Pulmonary artery endothelial cell (primary cell): ENCODE measurements at places on chromosomes 2 and 18. TPM values are rescaled to one million over a fixed set of nuclear protein-coding genes. Genes with fewer than 3 reads are reported as not detected.

GRCh38 chr2:213253162-213253561 lies 31.1 kb upstream of the SPAG16 start:
- DNase-seq = no peak

GRCh38 chr2:144480285-144480684 lies 39.6 kb downstream of the ZEB2 start:
- DNase-seq = no peak

- peak; percentile 8 for DNase-seq
Measured at GRCh38 chr2:157492189-157492773, 48.4 kb upstream of the CYTIP start.

Gene PRKAG3
- not detected in 2 replicates for total RNA-seq

DNA sequence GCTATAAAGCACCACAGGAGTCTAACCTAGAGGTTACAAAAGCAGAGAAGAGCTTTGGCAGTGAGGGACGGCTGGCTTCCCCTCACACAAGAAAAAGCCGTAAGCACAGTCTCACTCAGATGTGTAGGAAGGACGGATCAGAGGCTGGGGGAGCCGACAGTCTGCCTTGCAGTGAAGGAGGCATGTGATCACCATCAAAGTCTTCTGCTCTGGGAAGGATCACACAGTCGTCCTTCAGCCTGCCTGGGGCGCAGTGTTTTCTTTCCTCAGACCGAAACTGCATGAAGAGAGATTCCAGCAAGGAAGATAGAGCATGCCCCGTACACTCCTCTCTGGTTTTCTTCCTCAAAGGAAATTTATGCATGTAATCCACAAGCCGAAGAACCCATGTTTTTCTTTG lies 24.1 kb downstream of the GATA6 start:
- no peak for DNase-seq

- no peak for DNase-seq
Measured at GRCh38 chr2:202400941-202401340, 24.8 kb downstream of the BMPR2 start.

GRCh38 chr18:31744321-31745067 lies 16.2 kb downstream of the SLC25A52 start:
- DNase-seq = no peak

GRCh38 chr2:26692279-26692896 lies at the start of gene KCNK3:
TSS of gene KCNK3 (plus strand) at chr2:26692722. CDS start at chr2:26692876, 154 bp downstream.
- no peak for DNase-seq

DNA sequence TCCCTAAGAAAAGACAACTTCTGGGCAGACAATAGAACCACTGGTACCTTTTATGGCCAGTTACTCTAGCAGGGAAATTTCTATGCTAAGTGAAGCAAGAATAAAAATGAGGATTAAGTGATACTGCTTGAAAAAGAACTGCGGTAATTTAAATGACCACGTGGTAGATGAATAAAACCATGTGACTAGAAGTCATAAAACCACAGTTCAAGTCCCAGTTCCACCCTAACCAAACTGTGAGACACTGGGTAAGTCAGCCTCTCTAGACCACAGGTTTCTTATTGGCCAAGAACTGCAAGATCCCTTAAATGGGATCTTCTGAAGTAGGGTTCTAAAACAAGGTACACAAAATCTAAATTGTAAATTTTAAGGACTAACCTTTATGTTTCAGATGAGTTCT lies 12.7 kb downstream of the TMEM237 start:
- DNase-seq = no peak

GRCh38 chr18:32612651-32613050 lies 142.0 kb upstream of the GAREM1 start:
- DNase-seq = no peak

GRCh38 chr18:44748582-44748981 lies 67.9 kb downstream of the SETBP1 start:
- no peak for DNase-seq

DNA sequence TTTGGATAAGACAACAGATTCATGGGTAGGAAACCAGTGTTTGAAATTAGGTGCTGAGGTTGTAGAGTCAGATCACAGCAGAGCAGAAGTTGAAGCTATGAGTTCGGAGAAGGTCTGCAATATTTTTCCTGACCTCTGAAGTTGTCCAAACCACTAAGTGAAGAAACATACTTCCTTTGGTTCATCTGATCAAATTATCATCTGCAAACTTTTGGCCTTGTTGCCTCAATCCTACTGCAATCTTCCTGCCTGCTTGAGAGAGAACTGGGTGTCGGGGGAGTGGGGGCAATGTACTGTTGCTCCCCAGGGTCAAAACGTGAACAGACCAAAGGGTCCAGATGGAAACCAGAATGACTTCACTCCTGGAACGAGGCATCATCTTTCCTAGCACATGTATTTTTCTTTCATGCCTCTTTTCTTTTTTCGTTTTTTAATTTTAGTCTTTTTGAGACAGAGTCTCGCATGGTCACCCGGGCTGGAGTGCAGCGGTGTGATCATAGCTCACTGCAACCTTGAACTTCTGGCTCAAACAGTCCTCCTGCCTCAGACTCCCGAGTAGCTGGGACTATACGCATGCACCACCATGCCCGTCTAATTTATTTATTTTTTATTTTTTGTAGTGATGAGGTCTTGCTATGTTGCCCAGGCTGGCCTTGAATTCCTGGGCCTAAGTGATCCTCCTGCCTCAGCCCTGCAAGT lies 42.7 kb downstream of the RAB31 start:
- DNase-seq = no peak

GRCh38 chr2:37635504-37636380 lies 35.7 kb downstream of the CDC42EP3 start:
- peak; percentile 64 for DNase-seq

DNA sequence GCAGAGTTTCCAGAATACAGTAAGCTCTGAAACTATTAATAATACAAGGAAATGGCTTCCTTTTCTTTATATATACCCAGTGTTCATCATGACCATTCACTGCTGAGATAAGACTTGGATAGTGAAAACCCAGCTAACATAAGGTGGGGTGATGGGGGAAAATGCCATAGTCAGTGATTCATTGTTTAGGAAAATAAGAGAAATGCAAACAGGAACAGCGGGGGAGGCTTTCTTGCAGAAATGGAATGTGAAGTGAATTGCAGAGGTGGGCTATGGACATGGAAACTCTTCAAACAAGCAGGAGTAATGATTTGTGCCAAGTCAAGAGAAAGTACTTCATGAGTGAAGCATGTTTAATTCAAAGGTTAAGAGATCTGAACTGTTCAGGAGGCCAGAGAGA lies 519.4 kb downstream of the TDRD15 start:
- no peak for DNase-seq

GRCh38 chr2:65662654-65663432 lies 230.4 kb upstream of the SPRED2 start:
- no peak for DNase-seq
